MV-4-11 (cell line): ENCODE measurements at places on chromosomes 5 and 9.
A peak's percentile ranks its signal among the peaks of the same experiment; 100 is the strongest.

DNA sequence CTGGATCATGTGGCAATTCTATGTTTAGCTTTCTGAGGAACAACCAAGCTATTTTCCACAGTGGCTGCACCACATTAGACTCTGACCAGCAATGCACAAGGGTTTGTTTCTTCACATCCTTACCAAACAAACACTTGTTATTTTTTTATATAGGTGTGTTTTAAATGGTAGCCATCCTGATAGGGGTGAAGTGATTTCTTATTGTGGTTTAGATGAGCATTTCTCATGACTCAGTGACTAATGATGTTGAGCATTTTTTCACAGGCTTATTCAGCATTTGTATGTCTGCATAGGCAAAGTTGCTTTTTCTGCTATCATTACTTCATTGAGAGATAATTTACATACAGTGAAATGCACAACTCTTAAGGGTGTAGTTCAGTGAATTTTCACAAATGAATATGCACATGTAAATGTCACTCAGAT, 36.0 kb downstream of the ANKRD33B start:
- no peak for DNase-seq

DNA sequence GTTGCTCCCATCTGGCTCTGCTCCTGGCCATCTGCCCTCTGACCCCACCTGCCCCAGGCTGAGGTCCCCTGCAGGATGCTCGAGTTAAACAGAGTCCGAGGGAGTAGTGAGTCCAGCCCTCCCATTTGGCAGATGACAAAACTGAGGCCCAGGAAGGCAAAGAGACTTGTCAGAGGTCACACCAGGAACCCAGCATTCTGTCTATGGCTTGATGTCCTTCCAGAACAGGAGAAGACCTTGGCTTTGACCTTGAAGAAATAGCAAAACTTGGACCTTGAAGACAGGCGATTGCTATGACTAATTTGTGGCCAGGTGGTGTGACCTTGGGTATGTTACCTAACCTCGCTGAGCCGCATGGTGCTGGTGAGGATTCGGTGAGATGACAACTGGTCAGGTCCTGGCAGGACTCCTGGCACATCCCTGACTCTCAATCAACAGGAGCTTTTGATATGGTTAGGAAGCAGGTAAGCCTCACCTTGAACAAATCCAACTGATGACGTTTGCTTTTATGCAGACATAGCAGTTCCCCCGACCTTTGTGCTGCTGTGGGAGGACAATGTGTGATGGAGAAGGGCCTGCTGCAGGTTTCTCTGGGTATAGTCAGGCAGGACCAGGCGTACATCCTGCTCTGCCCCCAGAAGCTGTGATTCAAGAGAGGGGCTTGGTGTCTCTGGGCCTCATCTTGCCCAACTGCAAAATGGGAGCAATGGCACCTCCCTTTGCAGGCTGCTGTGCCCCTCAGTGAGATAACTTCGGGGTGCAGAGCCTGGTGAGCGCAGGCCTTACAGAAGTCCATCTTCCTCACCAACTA, 198.7 kb downstream of the C9orf50 start:
- no peak for DNase-seq

DNA sequence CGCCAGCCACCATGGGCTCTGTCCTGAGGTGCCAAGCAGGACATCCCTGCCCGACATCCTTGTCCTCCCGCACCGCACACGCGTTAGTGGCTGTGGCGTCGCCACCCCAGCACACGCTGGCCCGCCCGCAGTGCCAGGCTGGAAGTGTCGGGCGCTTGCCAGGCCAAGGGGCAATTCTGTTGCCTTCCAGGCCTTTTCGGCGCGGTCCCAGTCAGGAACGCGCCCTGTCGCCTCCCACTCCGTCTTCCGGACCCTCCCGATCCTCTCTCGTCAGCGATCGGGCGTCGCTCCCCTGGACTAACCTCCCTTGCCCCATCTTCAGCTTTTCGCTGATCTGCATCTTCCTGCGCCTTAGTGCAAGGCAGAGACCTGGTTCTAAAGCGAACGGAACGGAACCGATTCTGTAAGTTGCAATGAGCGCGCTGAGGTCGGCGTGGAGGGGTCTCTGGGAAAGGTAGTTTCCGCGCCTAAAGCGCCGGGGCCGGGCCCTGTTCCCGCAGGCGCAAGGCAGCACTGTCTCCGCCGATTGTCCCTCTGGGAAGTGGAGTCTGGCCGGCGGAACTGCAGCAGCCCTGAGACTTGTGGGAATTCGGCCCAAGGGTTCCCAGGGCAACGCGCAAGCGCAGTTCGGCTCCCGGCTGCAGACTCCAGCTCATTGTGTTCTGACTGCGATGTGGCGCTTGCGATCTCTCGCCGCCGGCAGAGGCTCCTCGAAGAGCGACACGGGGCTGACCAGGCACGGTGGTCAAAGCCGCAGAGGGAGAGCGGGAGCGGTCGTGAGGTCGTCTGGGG, at the start of gene ZNF454:
Gene ZNF454, plus strand, starts transcription at position 630 of the 792 bp plus-strand sequence. CDS start 1,594 bp downstream, outside the sequence.
- no peak for DNase-seq

DNA sequence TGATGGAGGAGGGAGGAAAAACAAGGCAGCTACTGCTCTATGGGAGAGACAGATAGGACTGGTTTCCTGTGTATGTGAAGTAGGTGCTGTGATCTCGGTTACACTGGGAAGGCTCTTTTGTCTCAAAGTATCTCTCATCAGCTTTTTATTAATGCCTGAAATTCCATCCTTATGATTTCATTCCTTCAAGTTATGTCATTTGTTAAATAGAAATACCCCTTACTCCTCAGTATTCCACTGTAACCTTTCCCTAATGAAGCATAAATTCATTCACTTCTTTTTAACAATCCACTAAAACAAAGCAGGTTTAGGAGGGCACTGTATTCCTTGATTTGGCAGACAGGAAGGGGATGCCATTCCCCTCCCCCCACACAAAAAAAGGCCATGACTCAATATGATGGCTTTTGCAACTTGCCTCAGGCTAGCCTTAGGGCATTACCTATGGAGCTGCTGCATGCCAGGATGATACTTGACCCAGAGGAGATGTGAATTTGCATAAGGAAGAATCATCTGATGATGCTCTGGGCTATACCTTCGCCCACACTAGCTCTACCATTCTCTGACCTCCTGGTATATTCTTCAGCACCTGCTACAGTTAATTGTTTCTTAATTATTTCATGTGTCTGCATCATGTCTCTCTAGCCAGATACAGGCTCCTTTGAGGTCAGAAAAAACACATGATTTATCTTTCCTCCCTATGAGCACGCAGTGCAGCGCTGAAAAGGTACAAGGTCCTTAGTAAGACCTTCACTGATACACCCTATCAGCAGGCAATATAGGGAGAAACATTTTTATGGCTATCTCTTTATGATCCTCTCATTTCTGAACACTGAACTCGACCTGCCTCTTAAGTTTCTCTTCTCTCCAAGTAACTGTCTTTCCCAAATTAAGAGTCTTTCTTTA, 26.3 kb downstream of the NR3C1 start:
- no peak for DNase-seq

GRCh38 chr9:112921549-112921948, 30.9 kb upstream of the SLC46A2 start:
- peak; percentile 77 for DNase-seq

GRCh38 chr9:18502546-18502945, 28.6 kb downstream of the ADAMTSL1 start:
- DNase-seq, result no peak

GRCh38 chr5:61306531-61307131, 25.4 kb upstream of the ZSWIM6 start:
- DNase-seq, result peak; percentile 62

DNA sequence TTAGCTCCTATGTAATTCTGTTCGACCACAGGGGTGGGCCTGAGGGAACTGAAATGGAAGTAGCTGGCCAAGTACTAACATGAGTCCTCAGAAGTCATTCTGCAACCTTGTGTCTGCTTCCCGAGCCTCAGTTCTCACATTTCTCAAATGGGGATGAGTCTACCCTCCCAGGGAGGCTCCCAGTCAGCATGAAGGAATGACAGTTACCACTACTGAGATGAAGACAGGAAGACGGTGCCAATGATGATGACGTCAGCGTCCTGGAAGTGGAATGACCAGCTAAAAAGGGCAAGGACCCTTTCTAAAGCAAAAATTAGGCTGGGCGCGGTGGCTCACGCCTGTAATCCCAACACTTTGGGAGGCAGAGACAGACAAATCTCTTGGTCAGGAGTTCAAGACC, 6.8 kb downstream of the PIP5KL1 start:
- no peak for DNase-seq

- DNase-seq, result peak; percentile 20
Measured at GRCh38 chr5:82942083-82942881, 134.9 kb downstream of the TMEM167A start.

- DNase-seq, result no peak
Measured at GRCh38 chr9:119272500-119273211, 96.6 kb downstream of the BRINP1 start.

DNA sequence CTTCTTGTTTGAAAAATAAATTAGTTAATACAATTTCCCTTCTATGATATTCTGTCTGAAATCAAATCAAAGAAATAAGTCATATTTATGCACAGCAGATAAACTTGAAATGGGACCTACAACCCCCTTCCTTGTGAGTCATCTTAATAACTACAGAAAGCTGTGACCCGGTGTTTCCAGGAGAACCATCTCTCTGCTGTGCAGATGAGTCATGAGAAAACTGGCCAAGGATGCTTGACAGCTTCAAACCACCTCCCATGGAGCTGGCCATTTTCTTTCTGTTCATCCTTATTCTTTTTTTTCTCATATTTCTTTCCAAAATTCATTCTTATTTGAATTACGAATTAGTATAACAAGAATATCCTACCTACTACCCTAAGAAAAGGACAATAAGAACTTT, 43.4 kb upstream of the NR4A3 start:
- DNase-seq, result no peak

GRCh38 chr5:66527478-66528035, 68.6 kb upstream of the MAST4 start:
- DNase-seq, result no peak

- DNase-seq, result peak; percentile 61
Measured at GRCh38 chr9:97660340-97660739, 26.7 kb downstream of the NCBP1 start.

- no peak for DNase-seq
Measured at GRCh38 chr9:12922224-12922866, 147.5 kb downstream of the LURAP1L start.

DNA sequence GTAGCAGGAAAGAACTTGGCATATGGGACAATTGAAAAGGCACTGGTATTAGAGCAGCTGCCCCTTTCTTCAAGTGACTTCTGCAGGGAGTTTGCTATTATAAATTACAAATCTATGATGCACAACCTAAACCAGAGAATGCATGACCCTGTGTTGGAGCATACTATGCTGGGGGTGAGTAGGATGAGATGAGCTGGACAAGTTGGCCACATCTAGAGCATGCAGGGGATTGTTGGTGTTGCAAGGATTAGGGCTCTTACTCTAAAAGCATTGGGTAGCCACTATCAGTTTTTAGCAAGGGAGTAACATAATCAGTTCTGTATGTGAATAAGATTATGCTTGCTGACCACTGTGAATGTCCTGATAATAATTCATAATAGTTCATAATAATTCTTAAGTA, 186.7 kb downstream of the KIAA0825 start:
- DNase-seq, result no peak

DNA sequence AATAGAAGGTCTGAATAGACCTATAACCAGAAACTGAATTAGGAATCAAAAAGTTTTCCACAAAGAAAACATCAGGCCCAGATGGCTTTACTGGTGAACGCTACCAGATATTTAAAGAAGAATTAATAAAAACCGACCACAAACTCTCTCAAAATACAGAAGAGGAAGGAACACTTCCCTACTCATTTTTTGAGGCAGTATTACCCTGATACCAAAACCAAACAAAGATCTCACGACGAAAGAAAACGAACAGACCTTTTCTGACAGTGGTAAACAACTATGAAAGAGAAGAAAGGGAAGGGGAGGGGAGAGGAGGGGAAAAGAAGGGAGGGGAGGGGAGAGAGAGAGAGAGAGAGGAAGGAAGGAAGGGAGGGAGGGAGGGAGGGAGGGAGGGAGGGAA, 13.5 kb downstream of the B4GALT1 start:
- DNase-seq, result peak; percentile 77

GRCh38 chr9:124187311-124187710, 70.4 kb upstream of the NEK6 start:
- DNase-seq, result no peak

DNA sequence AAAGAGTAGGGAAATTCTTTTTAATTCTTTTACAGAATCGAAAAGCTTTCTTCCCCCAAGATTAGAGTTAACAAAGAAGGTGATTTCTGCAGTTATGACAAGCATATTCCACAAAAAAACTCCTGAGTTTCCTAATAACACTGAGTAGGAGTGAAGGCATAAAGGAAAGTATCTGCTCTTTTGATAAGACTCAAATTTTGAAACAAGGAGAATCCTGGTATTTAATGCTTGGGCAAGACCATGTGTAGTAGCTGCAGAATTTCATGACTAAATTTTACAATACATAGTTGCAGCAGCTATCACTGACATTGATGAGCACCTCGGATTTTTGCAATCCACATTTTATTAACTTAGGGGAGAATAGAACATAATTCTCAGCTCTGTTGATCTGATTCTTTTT, 92.6 kb downstream of the MARCHF3 start:
- no peak for DNase-seq

GRCh38 chr9:69120380-69121154, 53.5 kb upstream of the TJP2 start:
- DNase-seq, result no peak

DNA sequence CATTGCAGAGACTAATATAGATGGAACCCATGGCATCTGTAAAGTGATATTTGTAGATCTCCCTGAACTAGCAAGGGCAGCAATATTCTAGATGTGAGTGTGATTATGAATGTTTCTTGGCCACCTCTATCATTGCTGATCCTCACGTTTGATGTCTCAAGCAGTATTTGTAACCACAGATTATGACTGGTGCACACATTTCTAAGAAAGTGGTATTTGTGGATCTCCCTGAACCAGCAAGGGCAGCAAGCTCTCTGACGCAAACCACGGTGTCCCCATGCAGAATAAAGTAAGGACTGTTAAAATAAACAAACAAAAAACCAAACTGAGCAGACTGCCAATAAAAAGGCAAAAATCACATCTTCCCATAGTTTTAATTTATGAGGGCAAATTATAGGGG, 301.3 kb downstream of the CSNK1G3 start:
- no peak for DNase-seq

- peak; percentile 52 for DNase-seq
Measured at GRCh38 chr9:83583151-83584014, 39.6 kb upstream of the IDNK start.

GRCh38 chr9:83070261-83070660, 7.3 kb upstream of the RASEF start:
- DNase-seq, result no peak

- DNase-seq, result no peak
Measured at GRCh38 chr9:104765138-104765537, 1.2 kb downstream of the NIPSNAP3B start.

DNA sequence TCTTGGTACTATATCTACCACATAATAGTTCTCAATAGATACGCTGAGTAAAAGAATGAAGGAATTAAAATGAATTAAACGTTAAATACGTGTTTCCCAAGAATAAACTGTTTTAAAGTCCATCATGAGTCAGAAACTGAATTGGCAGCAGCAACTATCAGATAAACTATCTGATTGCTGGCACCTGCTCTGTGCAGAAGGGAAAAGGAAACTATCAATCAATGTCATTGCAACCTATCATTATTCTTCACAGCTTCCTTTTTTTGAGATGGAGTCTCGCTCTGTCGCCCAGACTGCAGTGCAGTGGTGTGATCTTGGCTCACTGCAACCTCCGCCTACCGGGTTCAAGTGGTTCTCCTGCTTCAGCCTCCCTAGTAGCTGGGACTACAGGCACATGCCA, 8.8 kb upstream of the WDR36 start:
- peak; percentile 7 for DNase-seq
